ENCODE measurements at places on chromosomes 2 and 18. TPM values are rescaled to one million over a fixed set of nuclear protein-coding genes. Genes with fewer than 3 reads are reported as not detected.

- H3K4me3 ChIP-seq: no peak overlapping the region
- no peaks in the 10 kb centered on the region for H3K36me3 ChIP-seq
- H3K27me3 ChIP-seq: no peaks in the 10 kb centered on the region
Measured at GRCh38 chr2:114699423-114699944, 257.0 kb downstream of the DPP10 start.

DNA sequence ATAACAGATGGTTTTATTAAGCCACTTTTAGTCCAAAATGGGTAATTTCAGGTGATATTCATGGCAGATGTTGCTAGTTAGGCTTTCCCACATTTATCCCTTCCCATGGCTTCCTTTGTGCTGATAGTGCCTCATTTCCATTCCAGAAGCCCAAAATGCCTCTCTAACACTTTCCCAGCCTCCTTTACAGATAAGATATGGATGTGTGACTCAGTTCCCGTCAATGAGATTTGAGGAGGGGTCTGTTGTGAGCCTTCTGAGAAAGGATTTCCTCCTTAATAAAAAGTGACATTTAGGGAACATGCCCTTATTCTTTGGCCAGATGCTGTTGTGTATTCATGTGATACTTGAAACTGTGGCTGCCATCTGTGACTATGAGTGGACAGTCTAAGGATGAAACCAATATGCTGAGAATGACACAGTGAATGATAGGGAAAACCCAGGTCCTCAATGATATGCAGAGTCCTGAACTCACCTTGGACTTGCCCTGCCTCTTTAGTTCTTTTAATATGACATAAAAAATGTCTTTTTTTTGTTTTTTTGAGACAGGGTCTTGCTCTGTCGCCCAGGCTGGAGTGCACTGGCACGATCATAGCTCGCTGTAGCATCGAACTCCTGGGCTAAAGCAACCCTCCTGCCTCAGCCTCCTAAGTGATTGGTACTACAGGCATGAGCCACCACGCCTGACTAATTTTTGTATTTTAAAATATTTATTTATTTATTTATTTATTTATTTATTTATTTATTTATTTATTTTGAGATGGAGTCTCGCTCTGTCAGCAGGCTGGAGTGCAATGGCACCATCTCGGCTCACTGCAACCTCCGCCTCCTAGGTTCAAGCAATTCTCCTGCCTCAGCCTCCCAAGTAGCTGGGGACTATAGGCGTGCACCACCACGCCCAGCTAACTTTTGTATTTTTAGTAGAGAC, 5.8 kb upstream of the ACSL3 start:
- no peak overlapping the region for H3K4me3 ChIP-seq
- H3K4me1 ChIP-seq: no peaks in the 10 kb centered on the region
- peaks cover 19% of the 10 kb centered on the region for H3K27me3 ChIP-seq
- no peak for DNase-seq
- H3K27ac ChIP-seq: no peak overlapping the region

Gene CCNYL1
- 8.7 TPM for total RNA-seq

GRCh38 chr2:19238440-19239060, 119.9 kb downstream of the OSR1 start:
- H3K4me3 ChIP-seq: no peak overlapping the region
- H3K36me3 ChIP-seq: no peaks in the 10 kb centered on the region
- H3K27me3 ChIP-seq: no peaks in the 10 kb centered on the region
- H3K27ac ChIP-seq: no peak overlapping the region
- DNase-seq: no peak

- no peak overlapping the region for H3K4me3 ChIP-seq
- H3K4me1 ChIP-seq: peaks cover 7% of the 10 kb centered on the region
- peaks cover 10% of the 10 kb centered on the region for H3K27me3 ChIP-seq
- H3K27ac ChIP-seq: no peak overlapping the region
Measured at GRCh38 chr2:135005753-135006152, 41.5 kb downstream of the MAP3K19 start.

- H3K27me3 ChIP-seq: peaks cover 5% of the 10 kb centered on the region
- H3K27ac ChIP-seq: no peak overlapping the region
- H3K4me3 ChIP-seq: no peak overlapping the region
- H3K4me1 ChIP-seq: no peaks in the 10 kb centered on the region
- DNase-seq: no peak
- no peaks in the 10 kb centered on the region for H3K36me3 ChIP-seq
Measured at GRCh38 chr2:104896446-104896845, 42.5 kb downstream of the POU3F3 start.

DNA sequence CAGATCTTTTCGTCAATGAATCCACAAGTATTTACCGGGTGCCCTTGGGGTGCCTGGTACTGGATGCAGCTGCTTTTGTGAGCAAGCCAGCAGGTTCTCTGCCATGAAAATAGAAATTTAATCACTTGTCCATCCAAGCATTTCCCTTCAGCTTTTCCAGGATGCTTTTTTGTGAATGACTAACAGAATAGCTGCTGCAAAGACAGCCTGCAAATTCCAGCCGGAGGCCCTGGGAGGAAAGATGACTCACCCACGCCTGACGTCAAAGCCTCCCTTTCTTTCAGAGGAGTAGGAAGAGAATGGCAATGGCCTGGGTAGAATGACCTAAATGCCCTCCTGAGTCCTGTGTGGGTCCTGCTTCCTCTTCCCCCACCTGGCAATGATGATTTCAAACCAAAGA, 111.9 kb downstream of the AP1S3 start:
- H3K27me3 ChIP-seq: no peaks in the 10 kb centered on the region
- no peaks in the 10 kb centered on the region for H3K4me1 ChIP-seq
- no peak for DNase-seq
- no peak overlapping the region for H3K4me3 ChIP-seq
- no peak overlapping the region for H3K27ac ChIP-seq

GRCh38 chr2:150732064-150732463, 244.6 kb upstream of the RND3 start:
- no peak overlapping the region for H3K27ac ChIP-seq
- H3K4me1 ChIP-seq: no peaks in the 10 kb centered on the region
- DNase-seq: no peak
- H3K27me3 ChIP-seq: no peaks in the 10 kb centered on the region

Gene TCF23
- not detected for total RNA-seq

Gene UGT1A9
- total RNA-seq: not detected

- no peaks in the 10 kb centered on the region for H3K36me3 ChIP-seq
- H3K4me1 ChIP-seq: peaks cover 21% of the 10 kb centered on the region
- H3K27me3 ChIP-seq: peaks cover 12% of the 10 kb centered on the region
- H3K27ac ChIP-seq: no peak overlapping the region
Measured at GRCh38 chr18:31655354-31655753, 29.0 kb downstream of the B4GALT6 start.

DNA sequence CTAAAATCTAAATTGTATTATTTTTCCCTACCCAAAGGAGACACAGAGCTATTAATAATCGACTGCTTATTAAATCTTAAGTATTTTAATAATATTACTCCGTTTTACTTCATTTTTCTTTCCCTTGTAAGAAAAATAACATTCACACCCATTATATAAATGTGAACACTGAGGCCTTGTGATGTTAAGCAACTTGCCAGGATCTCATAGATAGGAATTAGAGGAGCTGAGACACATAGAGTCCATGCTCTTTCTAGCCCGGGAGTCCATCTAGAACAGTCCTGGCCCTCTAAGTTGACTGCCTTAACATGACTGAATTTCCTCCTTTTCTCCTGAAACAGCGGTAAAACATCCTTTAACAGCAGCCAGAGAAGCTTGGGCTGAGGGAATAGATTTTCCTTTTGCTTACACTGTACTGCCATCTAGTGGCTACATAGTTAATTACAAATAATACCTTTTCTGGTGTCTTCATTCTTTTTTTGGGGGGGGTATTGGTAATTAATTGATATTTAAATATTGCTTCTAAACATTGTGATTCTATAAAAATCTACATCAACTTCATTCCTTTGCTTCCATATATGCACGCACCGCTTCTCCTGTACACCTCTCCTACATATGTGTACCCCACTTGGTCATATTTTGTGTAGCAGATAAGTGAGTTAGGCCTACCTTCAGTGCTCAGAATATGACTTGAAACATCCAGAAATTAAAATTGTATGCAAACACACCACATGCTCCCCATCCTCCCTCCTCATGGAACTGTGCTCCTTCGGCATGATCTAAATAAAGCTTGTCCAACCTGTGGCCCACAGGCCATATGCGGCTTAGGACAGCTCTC, 125.8 kb upstream of the HNMT start:
- no peak overlapping the region for H3K27ac ChIP-seq
- no peak overlapping the region for H3K4me3 ChIP-seq
- DNase-seq: no peak

- no peak for DNase-seq
- no peaks in the 10 kb centered on the region for H3K36me3 ChIP-seq
- H3K27me3 ChIP-seq: peaks cover 11% of the 10 kb centered on the region
- H3K27ac ChIP-seq: no peak overlapping the region
- H3K4me3 ChIP-seq: no peak overlapping the region
- H3K4me1 ChIP-seq: no peaks in the 10 kb centered on the region
Measured at GRCh38 chr2:173752152-173752551, 213.0 kb downstream of the SP3 start.

DNA sequence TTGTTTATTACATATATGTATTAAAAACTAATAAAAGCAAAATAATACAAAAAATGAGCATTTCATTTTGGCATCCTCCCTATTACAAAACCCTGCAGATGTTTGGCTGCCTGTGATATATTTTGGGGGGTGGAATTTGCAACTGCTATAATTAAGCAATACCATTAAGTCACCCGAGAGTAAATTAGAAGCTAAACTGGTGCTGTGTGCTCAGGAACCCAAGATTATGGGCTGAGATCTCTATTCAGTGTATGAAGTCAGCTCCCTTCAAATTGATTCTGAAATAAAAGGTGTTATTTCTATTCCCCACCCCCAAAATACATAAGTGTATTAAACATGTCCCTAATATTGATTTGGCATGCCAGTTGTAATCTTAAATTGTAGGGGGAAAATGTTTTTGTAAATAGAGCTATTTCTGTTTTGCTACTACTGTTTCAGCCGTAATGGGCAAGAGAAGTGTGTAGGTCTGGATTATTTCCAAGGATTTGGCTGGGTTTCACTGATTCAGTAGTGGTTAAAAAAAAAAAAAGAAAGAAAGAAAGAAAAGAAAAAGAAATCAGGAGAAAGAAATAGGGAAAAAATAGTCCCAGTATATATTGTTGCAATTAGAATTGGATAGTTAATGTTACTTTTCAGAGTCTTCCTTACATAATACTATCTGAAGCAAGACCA, 110.9 kb downstream of the SS18 start:
- no peak overlapping the region for H3K4me3 ChIP-seq
- no peaks in the 10 kb centered on the region for H3K4me1 ChIP-seq
- no peak for DNase-seq
- no peak overlapping the region for H3K27ac ChIP-seq
- H3K36me3 ChIP-seq: no peaks in the 10 kb centered on the region
- peaks cover 2% of the 10 kb centered on the region for H3K27me3 ChIP-seq

- H3K27me3 ChIP-seq: no peaks in the 10 kb centered on the region
- H3K4me1 ChIP-seq: no peaks in the 10 kb centered on the region
- no peak overlapping the region for H3K4me3 ChIP-seq
- no peak overlapping the region for H3K27ac ChIP-seq
- no peak for DNase-seq
Measured at GRCh38 chr2:76044701-76045100, 334.0 kb upstream of the GCFC2 start.

DNA sequence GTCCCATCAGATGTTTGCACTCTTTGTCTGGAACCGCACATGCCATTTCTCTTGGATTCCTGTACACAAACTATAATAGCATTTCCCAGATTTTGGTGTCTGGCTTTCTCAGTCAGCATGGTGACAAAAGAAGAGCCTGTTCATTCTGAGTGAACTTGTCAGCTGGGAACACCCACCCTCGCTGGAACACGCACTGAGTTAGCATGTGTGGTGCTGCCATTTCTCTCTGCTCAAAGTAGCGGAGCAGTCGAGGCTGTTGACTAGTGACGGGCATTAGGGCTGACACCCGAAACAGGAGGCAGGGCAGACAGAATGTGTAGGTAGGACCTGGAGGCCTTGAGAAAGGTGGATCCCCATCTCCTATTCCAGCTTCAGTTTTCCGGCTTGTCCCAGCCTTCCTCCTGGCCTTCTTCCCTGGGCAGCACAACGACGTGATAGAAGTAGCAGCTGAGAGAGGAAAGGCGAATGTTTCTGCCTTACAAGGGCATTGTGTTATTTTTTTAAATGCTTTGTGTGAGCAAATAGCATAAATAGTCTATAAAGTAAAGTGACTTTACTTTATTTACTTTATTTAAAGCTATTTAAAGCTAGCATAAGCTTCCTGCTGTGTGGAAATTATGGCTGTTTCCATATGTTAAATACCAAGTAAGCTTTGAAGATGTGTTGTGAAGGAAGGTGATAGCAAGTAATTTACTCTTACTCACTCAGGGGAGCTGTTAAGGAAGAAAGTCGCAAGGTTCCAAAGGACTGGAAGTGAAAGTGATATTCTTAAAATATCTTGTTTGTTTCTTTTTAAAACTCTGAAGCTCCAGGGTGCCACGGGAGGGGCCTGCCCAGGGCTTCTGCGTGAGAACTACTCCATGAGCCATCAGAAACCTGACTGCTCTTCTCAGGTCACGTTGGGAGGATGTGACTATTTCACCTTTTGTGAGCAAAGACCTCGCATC, 272.6 kb downstream of the NEDD4L start:
- no peak overlapping the region for H3K4me3 ChIP-seq
- H3K27me3 ChIP-seq: peaks cover 10% of the 10 kb centered on the region
- H3K4me1 ChIP-seq: peaks cover 5% of the 10 kb centered on the region
- H3K36me3 ChIP-seq: no peaks in the 10 kb centered on the region
- no peak overlapping the region for H3K27ac ChIP-seq

GRCh38 chr2:118061135-118061955, 26.9 kb upstream of the INSIG2 start:
- H3K4me3 ChIP-seq: no peak overlapping the region
- no peaks in the 10 kb centered on the region for H3K36me3 ChIP-seq
- no peak overlapping the region for H3K27ac ChIP-seq
- H3K4me1 ChIP-seq: peaks cover 13% of the 10 kb centered on the region
- DNase-seq: no peak

GRCh38 chr2:234165421-234165820, 114.9 kb downstream of the SPP2 start:
- H3K4me1 ChIP-seq: peaks cover 22% of the 10 kb centered on the region
- H3K27me3 ChIP-seq: no peaks in the 10 kb centered on the region
- H3K4me3 ChIP-seq: no peak overlapping the region
- H3K27ac ChIP-seq: no peak overlapping the region
- no peak for DNase-seq

- peaks cover 9% of the 10 kb centered on the region for H3K4me1 ChIP-seq
Measured at GRCh38 chr2:112204411-112204810, 50.4 kb downstream of the ZC3H8 start.

DNA sequence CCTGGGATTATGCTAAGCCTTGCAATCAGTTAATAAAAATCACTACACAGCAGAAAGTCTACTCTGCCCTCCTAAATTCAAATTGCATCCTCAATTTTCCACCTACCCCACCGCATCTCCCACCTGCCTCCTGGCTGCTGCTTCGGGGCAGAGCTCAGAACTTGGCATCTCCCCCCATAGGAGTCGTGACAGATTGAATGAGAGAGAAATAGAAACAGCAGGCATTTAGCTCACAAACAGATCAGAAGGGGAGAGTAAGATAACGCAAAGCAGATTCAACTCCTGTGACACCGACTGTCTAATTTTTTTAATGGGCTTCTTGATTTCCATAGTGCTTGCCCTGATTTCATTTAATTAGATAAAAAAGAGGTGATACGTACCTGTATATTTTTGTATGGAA, 24.7 kb upstream of the LRRC30 start:
- no peak overlapping the region for H3K4me3 ChIP-seq
- no peaks in the 10 kb centered on the region for H3K36me3 ChIP-seq
- no peaks in the 10 kb centered on the region for H3K4me1 ChIP-seq
- no peak for DNase-seq

Gene LRRC30
- not detected for total RNA-seq
